ENCODE measurements at places on chromosomes 4 and X.

DNA sequence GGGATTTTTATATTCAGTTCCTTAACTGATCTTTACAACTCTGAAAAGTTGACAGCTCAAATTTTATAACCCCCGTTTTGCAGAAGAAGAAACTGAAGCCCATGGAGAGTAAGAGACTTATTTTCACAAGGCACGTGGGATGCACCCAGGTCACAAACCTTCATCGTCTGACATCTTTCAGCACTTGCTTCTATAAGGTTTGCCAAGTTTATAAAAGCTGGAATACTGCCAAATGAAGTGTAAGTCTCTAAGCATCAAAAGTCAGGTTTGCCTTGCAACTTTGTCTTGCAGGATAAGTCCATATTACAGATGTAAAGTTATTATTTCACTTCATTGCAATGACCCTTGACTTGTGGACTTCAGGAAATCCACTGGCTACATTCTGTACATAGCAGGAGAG, 6.3 kb upstream of the KCNIP4 start:
- no peaks in the 10 kb centered on the region for H3K27me3 ChIP-seq
- H3K4me3 ChIP-seq = no peak overlapping the region
- DNase-seq = no peak
- no peaks in the 10 kb centered on the region for H3K36me3 ChIP-seq
- H3K4me1 ChIP-seq = no peaks in the 10 kb centered on the region

DNA sequence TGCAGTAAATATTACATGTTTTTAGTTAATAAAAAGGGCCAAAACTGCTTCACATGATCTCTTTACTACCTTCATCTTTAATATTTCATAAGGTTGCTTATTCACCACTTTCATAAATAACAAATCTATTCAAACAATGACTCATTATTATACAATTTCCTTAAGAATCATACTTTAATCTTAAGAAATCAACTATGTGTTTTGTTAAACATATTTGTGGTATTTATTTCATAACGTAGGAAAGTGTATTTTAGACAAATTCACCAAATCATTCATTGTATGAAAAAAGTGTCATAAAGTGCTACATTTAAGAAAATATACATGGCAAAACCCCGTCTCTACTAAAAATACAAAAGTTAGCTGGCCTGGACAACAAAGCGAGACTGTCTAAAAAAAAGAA, 150.5 kb upstream of the RXFP1 start:
- no peaks in the 10 kb centered on the region for H3K36me3 ChIP-seq
- no peaks in the 10 kb centered on the region for H3K4me1 ChIP-seq
- DNase-seq = no peak
- H3K27ac ChIP-seq = no peak overlapping the region

- H3K27me3 ChIP-seq = no peaks in the 10 kb centered on the region
- peaks cover 19% of the 10 kb centered on the region for H3K36me3 ChIP-seq
- no peak overlapping the region for H3K27ac ChIP-seq
These were observed 7.9 kb downstream of the LRPAP1 start for GRCh38 chr4:3524349-3524748.

- H3K4me3 ChIP-seq = no peak overlapping the region
- no peaks in the 10 kb centered on the region for H3K4me1 ChIP-seq
- H3K36me3 ChIP-seq = no peaks in the 10 kb centered on the region
- H3K27me3 ChIP-seq = no peaks in the 10 kb centered on the region
- H3K27ac ChIP-seq = no peak overlapping the region
These were observed 461.4 kb downstream of the MID1IP1 start for GRCh38 chrX:39262641-39263040.

GRCh38 chr4:128782076-128782715, 27.3 kb upstream of the JADE1 start:
- H3K4me3 ChIP-seq = no peak overlapping the region
- DNase-seq = no peak

DNA sequence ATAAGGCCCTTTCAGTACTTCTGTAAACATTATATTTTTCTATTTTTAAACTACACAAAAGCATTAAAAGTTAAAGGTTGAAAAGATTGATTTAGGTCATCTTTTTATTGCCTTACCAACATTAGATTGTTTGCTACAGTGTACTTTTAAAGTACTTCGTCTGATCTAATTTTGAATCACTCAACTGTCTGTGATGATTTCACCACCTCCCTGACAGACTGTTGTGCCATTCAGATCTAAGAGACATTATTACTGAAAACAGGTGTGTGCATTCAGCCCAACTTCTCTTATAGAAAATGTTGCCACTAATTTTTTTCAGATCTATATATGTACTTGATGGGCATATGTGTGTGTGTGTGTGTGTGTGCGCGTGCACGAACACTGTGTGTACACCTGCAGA, 39.3 kb downstream of the GASK1B start:
- no peak overlapping the region for H3K4me3 ChIP-seq
- peaks cover 19% of the 10 kb centered on the region for H3K36me3 ChIP-seq
- H3K27ac ChIP-seq = no peak overlapping the region

- H3K27ac ChIP-seq = no peak overlapping the region
- no peaks in the 10 kb centered on the region for H3K4me1 ChIP-seq
- no peak overlapping the region for H3K4me3 ChIP-seq
- no peak for DNase-seq
- no peaks in the 10 kb centered on the region for H3K27me3 ChIP-seq
These were observed 100.3 kb upstream of the DDIT4L start for GRCh38 chr4:100290585-100290984.

DNA sequence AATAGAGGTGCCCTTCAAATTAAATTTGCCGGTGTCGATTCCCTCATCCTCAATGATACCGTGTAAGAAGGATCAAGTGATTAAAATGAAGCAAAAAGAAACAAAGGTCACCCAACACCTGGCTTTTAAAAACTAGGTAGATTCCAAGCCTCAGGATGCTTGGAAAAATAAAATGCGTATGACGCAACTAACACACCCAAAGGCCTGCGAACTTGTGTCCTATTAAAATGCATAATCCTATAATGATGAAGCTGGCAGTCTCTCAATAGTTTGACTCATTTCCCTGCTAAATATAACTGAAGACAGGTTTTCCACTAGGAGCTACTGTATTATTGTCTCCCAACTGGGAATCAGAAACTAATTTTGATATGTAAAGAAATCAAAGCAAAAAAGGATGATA, 263.2 kb downstream of the DHX15 start:
- no peaks in the 10 kb centered on the region for H3K4me1 ChIP-seq
- no peaks in the 10 kb centered on the region for H3K27me3 ChIP-seq
- H3K36me3 ChIP-seq = no peaks in the 10 kb centered on the region

DNA sequence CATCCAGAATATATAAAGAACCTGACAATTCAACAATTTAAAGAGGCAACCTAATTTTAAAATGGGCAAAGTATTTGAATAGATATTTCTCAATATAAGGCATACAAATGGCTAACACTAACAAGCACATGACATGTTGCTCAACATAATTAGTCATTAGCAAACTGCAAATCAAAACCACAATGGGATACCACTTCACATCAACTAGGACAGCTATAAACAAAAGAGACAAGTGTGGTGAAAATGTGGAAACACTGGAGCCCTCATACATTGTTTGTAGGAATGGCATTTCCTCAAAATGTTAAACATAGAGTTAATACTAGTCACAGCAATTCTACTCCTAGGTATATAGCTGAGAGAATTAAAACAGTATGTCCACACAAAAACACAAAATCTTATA, 96.7 kb downstream of the CORIN start:
- H3K27me3 ChIP-seq = no peaks in the 10 kb centered on the region
- no peak for DNase-seq
- no peak overlapping the region for H3K27ac ChIP-seq
- H3K4me1 ChIP-seq = no peaks in the 10 kb centered on the region
- no peaks in the 10 kb centered on the region for H3K36me3 ChIP-seq

- no peaks in the 10 kb centered on the region for H3K4me1 ChIP-seq
- H3K27ac ChIP-seq = no peak overlapping the region
- no peaks in the 10 kb centered on the region for H3K36me3 ChIP-seq
These were observed 287.9 kb upstream of the PUDP start for GRCh38 chrX:7435822-7436221.

- H3K27me3 ChIP-seq = no peaks in the 10 kb centered on the region
- no peak overlapping the region for H3K4me3 ChIP-seq
- H3K27ac ChIP-seq = no peak overlapping the region
- no peaks in the 10 kb centered on the region for H3K4me1 ChIP-seq
These were observed 183.8 kb upstream of the INTU start for GRCh38 chr4:127448986-127449385.
